CD8-positive, alpha-beta T cell (primary cell): ENCODE measurements at places on chromosomes 16 and 17.

- no peak for DNase-seq
Measured at GRCh38 chr16:81785138-81785924, 6.2 kb downstream of the PLCG2 start.

DNA sequence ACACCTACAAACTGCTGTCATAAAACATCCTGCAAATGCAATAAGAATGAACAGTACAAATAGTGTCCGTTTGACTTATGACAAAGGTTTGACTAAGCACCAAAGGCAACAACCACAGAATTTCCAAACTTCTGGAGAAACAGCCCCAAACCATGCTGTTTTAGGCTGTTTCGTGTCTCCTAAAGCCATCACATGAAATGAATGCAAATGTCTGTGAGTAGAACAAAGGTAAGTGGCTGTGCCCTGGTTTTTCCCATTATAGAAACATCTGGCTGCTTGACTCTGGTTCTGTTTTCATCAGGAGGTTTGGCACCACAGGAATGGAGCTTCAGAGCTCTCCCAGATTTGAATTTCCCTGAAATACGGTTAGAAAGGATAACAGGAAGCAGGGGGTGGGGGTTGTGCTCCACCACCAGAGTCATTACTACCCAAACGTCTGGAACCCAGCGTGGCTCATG lies 4.6 kb upstream of the EMP2 start:
- DNase-seq = no peak

- peak; percentile 77 for DNase-seq
Measured at GRCh38 chr17:64661976-64662773, at the start of gene SMURF2. TSS of gene SMURF2 (minus strand) at chr17:64662307. CDS start at chr17:64661880, 427 bp downstream.

- no peak for DNase-seq
Measured at GRCh38 chr16:66933776-66934137, 445 bp downstream of the CIAO2B start.

- DNase-seq = no peak
Measured at GRCh38 chr17:77320485-77321256, 179.9 kb downstream of the SEC14L1 start.

DNA sequence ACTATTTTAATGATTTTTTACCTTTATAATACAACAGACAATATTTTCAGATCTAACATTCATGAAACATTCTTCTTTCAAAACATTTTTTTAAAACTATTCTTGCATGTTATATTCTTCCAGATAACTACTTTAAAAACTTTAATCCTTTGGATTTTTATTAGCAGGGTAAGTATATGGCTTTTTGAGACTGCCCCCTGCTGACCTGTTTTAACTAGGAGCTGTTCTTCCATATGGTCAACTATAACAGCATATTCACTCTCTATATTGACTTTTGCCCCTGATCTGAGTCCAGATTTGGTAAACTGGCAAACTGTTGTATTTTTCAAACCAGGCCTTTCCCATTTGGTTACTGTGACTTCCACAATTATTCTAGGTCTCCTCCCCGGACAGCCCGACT lies 16.5 kb downstream of the ZNF18 start:
- no peak for DNase-seq

- DNase-seq = no peak
Measured at GRCh38 chr17:83136931-83137330, 57.5 kb downstream of the METRNL start.

GRCh38 chr16:745739-746138 lies 4.9 kb upstream of the CIAO3 start:
- DNase-seq = no peak

DNA sequence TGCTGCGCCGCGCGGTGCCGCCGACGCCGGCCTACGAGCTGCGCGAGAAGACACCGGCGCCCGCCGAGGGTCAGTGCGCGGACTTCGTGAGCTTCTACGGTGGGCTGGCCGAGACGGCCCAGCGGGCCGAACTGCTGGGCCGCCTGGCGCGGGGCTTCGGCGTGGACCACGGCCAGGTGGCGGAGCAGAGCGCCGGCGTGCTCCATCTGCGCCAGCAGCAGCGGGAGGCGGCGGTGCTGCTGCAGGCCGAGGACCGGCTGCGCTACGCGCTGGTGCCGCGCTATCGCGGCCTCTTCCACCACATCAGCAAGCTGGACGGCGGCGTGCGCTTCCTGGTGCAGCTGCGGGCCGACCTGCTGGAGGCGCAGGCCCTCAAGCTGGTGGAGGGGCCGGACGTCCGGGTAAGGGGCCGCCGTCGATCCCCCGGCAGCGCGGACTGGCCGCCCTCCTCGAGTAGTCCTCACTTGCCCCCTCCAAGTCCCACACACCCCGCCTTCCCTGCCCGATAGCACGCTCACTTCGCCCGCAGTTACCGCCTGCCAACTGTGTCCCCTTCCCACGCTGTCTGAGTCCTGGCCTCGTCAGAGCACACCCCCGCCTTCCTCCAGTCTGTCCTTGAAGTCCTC lies 470 bp downstream of the MLYCD start:
- no peak for DNase-seq
